ENCODE measurements at places on chromosomes 6 and 20. TPM values are rescaled to one million over a fixed set of nuclear protein-coding genes. Genes with fewer than 3 reads are reported as not detected.

DNA sequence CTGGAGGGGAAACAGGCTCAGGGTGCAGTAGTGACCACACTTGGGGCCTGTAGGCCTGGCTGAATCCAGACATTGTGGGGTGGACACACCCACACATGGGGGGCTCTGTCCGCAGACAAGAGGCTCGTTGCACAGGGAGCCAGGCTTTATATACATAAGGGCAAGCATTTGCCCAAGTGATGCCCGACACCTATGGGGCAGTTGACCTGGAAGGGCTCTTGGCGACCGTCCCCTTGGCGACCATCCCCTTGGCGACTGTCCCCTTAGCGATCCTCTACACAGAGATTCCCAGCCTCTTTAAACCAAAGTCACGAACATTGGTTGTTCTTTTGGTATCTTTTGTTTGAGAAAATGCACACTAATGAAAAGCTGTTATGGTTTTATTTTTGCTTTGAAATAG is 2.7 kb downstream of the TOX2 start:
- no peak for DNase-seq

DNA sequence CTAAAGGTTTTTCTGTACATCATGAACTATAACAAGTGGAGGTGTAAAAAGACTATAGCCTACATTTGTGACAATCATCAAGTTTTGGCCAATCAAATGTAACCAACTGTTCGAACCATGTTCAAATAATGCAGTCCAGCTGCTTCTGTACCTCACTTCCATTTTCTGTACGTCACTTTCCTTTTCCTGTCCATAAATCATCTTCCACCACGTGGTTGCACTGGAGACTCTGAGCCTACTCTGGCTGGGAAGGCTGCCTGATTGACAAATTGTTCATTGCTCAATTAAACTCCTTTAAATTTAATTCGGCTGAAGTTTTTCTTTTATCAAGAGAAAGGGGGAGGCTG is 270.4 kb upstream of the JARID2 start:
- no peak for DNase-seq

Gene ENPP3
- 0.13 TPM for total RNA-seq

GRCh38 chr6:136920671-136921380 is 1.3 kb upstream of the SLC35D3 start:
- DNase-seq = peak; percentile 23

Gene WFDC10B
- not detected for total RNA-seq

Gene MYLK4
- 0.87 TPM for total RNA-seq

Measured in pancreas (tissue), 10 donors.